ENCODE measurements at places on chromosomes 3 and 15.
A peak's percentile ranks its signal among the peaks of the same experiment; 100 is the strongest.

DNA sequence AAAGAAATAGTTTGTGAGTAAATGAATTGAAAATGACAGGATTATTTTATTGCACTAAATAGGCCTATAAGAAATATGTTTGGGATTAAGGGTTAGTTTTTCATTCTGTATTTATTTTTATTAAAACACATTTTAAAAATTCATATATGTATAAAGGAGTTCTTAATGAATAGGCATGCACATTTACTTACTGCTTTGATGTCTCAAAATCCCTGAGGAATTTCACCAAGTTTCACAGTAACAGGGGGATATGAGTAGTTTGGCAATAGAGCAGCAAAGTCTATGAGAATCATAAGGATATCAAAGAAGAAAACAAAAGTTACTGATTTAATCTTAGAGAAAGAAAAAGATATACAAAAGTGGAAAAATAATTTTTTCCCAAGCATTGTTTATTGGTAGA is 411.7 kb downstream of the NAALADL2 start:
- no peak for DNase-seq

GRCh38 chr3:110965976-110966375 is 105.6 kb upstream of the NECTIN3 start:
- no peak for DNase-seq

DNA sequence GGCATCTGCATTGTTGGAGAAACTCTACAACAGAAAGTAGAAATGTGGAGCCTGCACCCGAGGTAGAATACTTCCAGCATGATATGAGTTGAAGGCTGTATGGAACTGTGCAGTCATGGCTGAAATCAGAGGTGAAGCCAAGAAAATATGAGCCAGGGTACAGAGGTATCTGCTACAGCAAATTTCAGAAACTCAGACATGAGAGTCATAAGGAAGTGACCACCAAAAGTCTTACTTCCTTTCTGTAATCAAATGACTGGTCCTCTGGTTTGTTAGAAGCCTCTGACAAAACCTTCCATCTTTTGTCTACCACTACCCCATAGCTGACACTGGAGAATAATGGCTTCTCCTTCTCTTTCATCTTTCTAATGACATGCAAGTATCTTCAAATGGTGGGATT is 159.4 kb downstream of the TMEM108 start:
- no peak for DNase-seq

DNA sequence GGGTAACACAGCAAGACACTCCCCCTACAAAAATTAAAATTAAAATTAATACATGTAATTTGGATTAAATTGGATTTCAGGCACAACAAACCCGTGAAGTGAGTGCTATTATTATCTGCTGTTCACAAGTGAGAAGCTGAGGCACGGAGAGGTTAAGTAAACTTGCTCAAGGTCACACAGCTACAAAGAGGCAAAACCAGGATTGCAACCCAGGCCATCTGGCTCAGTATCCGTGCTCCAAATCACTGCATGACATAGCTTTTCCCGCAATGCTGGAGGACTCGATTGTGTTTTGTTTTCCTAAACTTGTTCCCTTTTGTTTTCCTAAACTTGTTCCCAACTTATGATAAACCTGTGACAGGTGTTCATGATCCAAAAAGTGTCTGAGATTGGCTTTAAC is 19.9 kb upstream of the C15orf39 start:
- DNase-seq = no peak

DNA sequence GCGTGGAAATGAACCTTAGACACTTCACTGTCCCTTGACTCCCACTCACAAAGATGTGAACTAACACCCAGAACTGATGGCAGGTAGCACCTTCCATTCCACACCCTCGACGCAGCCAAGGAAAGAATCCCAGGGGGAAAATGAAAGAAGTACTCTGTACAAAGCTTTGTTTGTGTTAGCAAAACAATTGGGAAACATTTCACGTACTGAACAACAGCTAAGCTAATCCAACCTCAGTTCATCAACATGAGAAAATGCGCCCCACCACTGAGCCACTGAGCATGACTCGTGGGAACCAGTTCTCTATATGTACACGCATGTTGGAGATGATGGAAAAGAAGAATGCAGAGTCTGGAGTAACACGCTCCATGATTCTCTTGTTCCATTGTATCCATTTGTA is 32.0 kb downstream of the CORO2B start:
- no peak for DNase-seq

- no peak for DNase-seq
Measured at GRCh38 chr15:94494732-94495131, 263.4 kb downstream of the MCTP2 start.

- no peak for DNase-seq
Measured at GRCh38 chr15:23514484-23514883, 51.0 kb upstream of the MKRN3 start.

DNA sequence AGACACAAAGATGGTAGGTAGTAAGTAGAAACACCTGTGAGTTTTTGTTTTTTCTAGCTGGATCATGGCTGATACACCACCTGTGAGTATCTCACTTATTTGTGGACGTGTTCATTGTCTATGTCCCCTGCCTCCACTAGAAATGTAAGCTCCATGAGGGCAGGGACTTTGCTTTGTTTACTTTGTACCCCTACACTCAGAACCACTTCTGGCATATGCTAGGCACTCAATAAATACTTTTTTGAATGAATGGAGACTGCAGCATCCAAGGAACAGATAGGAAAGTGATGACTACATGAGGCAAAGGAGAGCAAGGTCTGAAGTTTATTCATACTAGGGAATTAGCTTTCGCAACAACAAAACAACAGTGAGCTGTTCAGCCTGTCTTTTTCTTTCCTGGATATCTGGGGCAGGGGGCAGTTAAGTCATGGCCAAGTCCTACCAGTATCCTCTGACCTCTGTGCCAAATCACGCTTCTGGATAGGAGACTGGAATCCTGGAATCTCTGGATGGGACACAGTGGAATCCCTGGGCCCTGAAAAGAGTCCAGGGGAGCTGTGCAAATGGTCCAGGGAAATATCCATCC is 11.6 kb upstream of the EPB42 start:
- no peak for DNase-seq

- no peak for DNase-seq
Measured at GRCh38 chr3:126995926-126996512, 13.1 kb downstream of the PLXNA1 start.

DNA sequence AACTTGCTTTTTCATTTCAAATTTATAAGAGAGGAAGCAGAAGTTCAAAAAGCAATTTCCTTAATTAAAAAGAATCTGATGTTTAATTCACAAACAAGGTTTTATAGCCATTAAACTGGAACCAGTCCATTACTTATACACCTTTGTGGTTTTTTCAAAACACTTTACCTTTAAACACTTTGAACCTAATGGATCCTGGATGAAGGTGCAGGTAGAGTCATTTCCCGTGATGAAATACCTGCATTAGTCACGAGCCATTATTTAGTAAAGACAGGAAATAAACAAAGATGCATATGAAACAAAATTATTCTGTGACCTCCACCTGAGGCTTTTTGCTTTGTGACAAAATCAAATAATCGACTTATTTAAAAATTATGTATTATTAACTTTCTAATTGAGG is 341.7 kb upstream of the UBE2E2 start:
- no peak for DNase-seq

- DNase-seq = peak; percentile 86
Measured at GRCh38 chr15:66682865-66683264, 19.2 kb upstream of the SMAD6 start.

DNA sequence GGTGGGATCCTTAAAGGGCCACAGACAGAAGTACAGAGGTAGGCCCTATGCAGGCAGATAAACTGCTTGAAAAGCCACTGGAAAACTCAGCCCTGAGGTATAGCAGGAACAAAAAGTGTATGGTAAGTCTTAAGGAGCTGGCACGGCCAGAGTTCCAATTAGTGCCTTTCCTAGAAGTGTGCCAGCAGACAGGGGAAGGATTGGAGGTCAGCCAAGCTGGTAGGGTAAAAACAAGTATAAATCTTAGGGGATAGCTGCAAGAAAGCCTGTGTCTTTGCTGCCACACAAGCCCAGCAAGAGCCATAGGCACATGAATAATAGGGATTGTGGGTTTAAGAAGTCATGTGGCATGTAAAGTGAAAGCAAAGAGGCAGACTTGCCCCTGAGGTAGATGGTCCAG is 582.5 kb downstream of the PLOD2 start:
- no peak for DNase-seq

GRCh38 chr3:37041546-37042195 is 48.4 kb downstream of the MLH1 start:
- no peak for DNase-seq

GRCh38 chr3:26484140-26484539 is 138.4 kb upstream of the LRRC3B start:
- no peak for DNase-seq

DNA sequence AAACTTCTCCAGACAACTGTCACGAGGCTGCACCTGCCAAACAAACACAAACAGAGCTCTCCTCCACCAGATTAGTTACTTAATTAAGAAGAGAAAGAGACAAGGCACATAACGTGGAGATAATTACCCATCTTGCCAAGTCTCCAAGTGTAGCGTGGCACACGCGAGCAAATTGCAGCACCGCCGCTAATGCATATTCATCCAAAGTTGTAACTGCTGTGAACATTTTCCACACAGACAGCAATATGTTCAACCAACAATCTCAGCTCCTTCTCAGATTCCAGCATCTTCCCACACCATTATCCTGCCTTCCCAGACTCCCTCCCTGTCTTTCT is 309.6 kb upstream of the TLE3 start:
- DNase-seq = no peak

- no peak for DNase-seq
Measured at GRCh38 chr3:118968111-118968510, 66.5 kb downstream of the IGSF11 start.

DNA sequence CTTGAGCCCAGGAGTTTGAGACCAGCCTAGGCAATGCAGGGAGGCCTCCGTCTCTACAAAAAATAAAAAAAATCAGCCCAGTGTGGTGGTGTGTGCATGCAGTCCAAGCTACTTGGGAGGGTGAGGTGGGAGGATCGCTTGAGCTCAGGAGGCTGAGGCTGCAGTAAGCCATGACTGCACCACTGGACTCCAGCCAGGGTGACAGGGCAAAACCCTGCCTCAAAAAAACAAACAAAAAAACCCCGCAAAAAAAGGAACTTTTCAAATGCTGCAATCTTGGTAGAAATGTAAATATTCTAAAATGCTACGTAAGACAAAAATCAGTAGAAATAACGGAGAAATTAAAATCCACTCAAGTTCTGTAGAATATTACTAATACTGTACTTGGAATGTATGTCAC is 108.1 kb upstream of the MELTF start:
- DNase-seq = no peak

DNA sequence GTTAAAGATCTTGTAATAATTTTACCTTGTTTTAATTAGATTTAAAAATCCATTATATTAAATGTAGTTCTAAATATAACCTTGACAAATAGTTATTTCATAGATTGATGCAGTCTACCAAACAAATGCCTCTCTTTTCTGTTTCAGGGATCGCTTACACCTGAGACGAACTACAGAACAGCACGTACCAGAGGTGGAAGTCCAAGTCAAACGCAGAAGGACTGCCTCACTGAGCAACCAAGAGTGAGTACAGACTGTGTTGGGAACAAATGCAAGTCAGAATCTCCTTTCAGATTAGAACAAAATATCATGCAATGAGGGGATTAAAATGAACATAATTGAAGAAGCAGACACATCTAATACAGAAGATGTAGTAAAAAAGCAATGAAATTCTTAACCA is 7.2 kb downstream of the SNRPN start:
- DNase-seq = no peak

- no peak for DNase-seq
Measured at GRCh38 chr3:23880703-23881339, 36.0 kb downstream of the NKIRAS1 start.

- DNase-seq = no peak
Measured at GRCh38 chr3:16305111-16305541, 40.1 kb downstream of the OXNAD1 start.

- no peak for DNase-seq
Measured at GRCh38 chr3:35336601-35337000, 302.7 kb upstream of the ARPP21 start.

DNA sequence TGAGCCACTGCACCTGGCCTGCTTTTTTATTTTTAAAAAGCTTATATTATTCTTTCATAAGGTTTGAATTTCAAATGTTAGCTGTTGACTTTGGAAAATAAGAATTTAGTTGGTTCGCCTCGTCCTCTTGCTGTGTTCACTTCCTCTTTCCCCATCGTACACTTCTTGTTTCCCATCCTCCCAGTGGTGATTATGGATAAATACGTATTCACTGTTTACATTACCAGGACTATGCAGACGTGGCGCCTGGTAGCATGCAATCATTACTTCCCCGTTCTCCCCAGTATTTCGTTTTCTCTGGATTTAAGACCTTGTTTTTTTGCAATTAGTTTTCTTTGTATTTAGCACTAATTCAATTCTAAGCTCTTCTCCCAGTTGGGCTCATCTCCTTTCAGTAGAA is 70.1 kb downstream of the LMLN start:
- no peak for DNase-seq

DNA sequence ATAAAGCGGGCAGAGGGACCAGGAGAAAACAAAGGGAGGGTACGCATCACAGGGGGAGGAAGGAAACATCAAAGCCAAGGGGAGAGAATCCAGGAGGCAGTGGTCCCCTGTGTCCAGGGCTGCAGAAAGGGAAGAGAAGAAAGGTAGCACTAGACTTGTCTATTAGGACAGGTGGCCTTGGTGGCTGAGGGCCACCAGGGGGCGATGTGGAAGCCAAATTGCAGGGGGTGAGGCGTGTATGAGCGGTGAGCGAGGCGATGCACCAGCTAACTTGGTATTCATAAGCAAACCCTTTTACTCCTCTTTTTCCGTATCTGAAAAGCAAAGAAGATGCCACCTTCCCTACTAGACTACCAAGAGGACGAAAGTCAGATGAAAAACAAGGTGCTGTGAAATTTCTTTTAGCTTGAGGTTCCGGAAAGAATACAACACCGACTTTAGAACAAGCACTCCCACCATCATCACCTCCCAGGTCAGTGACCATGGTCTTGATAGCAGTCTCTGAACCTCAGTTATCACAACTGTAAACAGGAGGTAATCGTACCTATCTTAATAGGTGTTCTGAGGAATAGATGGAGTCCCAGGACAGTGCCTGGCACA is 654.4 kb upstream of the ADAMTS9 start:
- DNase-seq = no peak

GRCh38 chr3:117547956-117548550 is 838.5 kb downstream of the TUSC7 start:
- DNase-seq = peak; percentile 65
